MCF 10A (cell line): ENCODE measurements at places on chromosomes 1 and 21. TPM values are rescaled to one million over a fixed set of nuclear protein-coding genes. Genes with fewer than 3 reads are reported as not detected.

GRCh38 chr1:106055855-106056254 lies 1000.6 kb upstream of the PRMT6 start:
- no peak for DNase-seq

DMBX1 gene
- total RNA-seq = not detected in 2 replicates

CEP350 gene
- total RNA-seq = 54.3 and 56.4 TPM in 2 replicates

DNA sequence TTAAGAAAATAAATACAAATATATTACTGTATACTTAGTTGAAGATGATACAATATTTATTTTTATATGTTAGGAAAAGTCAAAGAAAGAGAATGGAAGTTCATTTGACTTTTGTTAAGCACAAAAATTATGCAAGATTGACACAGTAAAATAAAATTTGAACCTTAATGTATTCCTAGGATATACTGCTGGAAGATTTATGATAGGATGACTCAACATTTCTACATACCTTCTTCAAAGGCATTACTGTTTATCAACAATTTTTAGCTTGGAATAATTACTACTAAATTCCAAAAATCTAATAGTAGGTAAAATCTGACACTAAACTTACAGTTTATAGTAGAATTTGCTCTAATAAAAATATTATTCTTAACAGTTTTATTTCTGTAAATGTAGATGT lies 257.3 kb upstream of the ADAMTS5 start:
- no peak for DNase-seq

- no peak for DNase-seq
Observed at GRCh38 chr1:221309723-221310122, 430.5 kb downstream of the HLX start.

GRCh38 chr1:191618181-191618580 lies 540.1 kb upstream of the RGS18 start:
- no peak for DNase-seq

F3 gene
- 173 and 296 TPM in 2 replicates for total RNA-seq

DNA sequence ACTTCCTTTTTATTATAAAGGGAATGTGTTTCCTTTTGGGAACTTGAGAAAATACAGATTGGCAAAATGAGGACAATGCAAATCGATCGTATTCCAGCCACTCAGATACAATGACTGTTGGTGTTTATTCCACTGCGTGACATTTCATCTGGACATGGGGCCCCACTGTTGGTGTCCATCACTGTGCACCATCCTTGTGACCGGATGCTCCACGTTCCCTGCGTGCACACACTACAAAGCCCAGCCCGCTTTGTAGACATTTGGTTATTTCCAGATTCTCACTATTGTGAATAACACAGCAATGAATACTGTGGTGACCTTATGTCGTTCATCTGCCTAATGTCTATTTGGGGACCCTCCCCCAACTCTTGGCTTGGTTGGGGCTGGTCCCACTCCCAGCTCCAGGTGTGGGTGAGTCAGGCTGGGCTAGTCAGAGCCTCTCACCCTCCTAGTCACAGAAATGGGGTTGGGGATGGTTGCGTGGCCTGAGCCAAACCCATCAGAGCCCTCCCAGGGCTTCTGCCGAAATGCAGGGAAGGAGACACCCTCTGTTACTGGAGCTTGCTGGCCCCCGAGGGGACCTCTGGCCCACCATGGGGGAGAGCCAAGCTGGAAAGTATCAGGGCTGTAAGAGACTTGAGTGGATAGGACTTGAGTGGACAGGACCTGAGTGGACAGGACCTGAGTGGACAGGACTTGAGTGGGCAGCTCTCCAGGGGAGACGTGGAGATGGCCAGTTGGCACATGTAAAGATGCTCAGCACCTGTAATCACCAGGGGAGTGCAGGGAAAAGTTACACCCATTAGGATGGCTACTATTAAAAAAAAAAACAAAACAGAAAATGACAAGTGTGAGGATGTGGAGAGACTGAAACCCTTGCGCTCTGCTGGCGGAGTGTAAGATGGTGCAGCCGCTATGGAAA lies 57.1 kb upstream of the ADARB1 start:
- DNase-seq = no peak

- DNase-seq = peak; percentile 3
Observed at GRCh38 chr1:41242342-41243078, 404 bp upstream of the SCMH1 start.

DNA sequence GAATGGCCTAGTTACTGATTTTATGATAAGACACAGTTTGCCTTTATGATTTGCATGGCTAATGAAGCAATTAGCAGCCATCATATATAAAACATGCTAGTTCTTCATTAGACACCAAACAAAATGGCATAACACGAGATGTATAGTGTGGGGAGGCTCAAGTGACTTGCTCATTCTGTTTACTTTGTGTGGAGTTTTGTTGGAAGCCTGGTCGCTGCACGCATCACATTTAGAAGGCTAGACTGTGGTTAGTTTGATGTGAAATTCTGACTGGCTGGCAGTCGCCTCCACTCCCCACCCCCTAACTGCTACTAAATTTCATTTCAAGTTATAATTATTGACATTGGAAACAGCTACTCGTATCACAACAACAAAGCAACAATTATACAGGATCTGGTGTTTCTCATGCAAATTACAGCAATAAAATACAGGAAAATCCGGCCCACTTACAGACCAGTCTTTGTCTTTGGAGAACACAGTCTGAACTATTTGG lies 356.1 kb downstream of the LMO4 start:
- no peak for DNase-seq

DNA sequence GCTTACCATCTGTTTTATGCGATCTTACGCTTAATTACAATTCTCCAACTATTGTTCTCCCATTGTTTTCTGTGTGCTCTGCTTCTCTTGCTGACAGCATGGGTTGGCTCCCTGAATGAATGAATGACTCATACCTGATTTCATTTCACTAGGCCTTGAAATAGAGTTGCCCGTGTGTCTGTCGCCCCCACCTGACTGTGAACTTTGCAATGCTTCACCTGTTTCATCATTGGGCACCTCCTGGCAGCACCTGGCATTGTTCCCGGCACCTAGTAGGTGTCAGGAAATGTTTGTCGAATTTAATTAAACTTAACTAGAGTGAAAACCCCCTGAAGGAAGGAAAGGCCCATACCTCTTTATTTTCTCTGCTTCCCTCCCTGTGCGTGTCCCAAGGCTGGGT lies 120.5 kb upstream of the KLHDC7A start:
- DNase-seq = peak; percentile 51

- DNase-seq = no peak
Observed at GRCh38 chr1:48245106-48245505, 22.6 kb downstream of the SLC5A9 start.

GRCh38 chr1:19445417-19446342 lies 39.7 kb downstream of the CAPZB start:
- no peak for DNase-seq

- DNase-seq = no peak
Observed at GRCh38 chr21:44647222-44647552, 973 bp downstream of the KRTAP10-11 start.

DNA sequence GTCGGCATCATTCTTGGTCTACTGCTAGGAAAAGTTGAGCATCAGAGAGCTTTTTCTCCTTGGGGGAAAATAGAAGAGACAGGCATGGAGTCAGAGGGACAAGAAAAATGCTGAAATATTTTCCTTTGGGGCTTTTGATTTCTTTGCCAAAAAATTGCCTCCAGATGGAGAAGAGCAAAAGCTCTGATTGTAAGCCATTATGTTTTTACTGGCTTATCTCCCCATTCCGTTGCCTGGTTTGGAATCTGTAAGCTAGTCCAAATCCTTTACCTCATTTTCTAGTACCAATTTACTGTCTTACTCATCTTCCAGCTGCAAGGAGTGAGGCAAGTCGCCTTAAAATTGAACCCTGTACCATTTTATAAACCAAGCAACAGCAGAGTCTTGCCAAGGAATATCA lies 23.3 kb upstream of the NBL1 start:
- DNase-seq = no peak

PLXNA2 gene
- 59.2 and 69.7 TPM in 2 replicates for total RNA-seq

DNA sequence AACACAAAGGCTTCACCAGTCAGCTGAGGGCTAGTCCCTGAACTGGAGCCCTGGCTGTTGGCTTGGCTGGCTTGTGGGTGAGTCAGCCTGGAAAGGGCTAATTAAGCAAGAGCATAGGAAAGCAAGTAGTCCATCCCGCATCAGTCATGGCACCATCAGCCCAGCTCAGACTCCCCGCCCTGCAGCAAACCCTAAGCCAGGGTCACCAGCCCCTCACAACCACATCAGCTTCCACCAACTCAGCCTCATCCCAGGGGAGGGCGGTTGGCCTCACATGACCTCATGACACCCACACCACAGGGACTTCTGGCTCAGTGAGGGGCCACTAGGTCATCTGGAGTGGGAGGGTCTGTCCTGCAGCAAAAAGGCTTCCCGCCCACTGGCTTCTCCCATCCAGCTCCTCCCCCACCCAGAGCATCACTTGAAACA lies 7.0 kb upstream of the SPATC1L start:
- peak; percentile 74 for DNase-seq

- no peak for DNase-seq
Observed at GRCh38 chr1:186574926-186575325, 105.3 kb downstream of the PTGS2 start.

EPHA2 gene
- total RNA-seq = 206 and 248 TPM in 2 replicates

LAMC1 gene
- total RNA-seq = 179 and 230 TPM in 2 replicates

GRCh38 chr1:87370544-87370943 lies 41.9 kb downstream of the LMO4 start:
- no peak for DNase-seq

DNA sequence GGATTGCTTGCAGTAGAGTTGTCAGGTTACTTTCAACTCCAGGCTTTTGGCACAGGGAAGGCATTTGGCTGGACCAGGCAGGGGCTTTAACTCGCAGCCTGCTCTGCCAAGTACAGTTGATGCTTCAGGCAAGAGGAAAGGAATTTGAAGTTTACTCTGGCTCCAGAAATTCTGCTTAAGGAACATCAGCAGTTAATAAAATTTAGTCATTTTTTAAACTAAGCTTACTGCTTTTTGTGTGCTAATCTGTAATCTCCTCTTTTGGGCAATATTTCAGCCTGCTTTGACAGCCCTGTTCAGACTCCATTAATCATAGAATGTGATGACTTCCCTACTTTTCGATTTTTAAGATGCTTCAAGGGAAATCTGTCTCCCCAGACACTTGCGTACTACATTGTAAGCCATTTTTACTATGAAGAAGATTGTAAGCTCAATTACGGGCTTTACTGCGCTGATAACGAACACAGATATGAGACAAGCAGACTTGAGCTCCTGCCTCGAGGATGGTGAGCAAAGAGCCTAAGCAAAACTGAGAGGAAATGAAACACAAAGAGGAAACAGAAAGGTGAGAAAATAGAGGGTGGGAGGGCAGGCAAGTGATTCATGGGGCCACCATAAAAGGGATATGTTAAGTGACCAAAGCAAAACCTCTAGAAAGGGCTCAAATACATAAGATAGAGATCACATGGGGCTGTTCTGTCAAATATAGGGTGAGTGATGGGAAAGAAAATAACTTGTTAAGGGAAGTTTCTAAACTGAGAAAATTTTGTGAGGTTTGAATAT lies 76.6 kb upstream of the VAV3 start:
- peak; percentile 25 for DNase-seq

TSSK3 gene
- total RNA-seq = 2.0 and 2.3 TPM in 2 replicates

DNA sequence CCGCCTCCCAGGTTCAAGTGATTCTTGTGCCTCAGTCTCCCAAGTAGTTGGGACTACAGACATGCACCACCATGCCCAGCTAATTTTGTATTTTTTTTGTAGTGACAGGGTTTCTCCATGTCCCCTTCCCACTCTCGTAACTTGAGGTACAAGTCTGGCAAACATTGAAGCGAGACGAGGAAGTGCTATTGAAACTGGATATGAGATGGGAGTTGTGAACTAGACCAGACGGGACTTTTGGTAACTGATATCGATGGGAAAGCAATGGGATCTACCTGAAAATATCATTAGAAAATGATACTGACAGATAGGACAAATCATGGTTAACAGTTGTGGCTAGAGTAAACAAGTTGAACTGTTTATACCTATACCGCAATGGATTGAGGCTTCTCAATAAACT lies 95.2 kb upstream of the TRABD2B start:
- no peak for DNase-seq

- no peak for DNase-seq
Observed at GRCh38 chr1:223802602-223803001, 43.1 kb downstream of the TP53BP2 start.

DNA sequence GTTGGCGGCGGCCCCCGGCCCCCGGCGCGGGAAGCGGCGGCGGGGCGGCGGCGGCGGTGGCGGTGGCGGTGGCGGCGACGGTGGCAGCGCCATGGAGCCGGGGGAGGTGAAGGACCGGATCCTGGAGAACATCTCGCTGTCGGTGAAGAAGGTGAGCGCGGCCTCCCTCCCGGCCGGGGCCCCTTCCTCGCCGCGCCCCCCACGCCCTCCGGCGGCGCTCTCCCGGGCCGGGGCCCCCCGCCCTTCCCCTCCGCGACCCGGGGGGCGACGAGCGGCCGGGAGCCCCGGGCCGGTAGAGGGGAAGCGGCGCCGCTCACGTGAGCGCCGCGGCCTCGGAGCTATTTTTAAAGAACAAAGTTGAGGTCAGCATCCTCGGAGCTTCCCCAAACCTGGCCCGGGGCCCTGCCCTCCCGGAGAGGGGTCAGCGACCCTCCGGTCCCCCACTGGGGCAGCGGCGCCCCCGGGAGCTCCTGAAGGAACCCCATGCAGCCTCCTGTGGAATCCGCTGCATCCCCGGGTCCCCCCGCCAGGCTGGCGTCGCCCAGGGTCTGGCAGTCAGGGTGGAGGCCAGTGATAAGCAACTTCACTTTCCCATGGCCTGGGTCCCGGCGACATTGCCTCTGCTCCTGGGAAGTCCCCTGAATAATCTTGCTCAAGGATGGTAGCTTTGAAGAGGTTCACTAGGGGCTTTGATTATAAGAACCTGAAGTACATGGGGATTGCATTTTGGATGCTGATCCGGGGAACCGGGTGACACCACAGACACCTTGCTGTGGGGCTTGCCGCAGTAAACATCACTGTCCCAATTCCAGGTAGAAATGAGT lies 560 bp downstream of the PLEKHM2 start:
- DNase-seq = no peak

PSMG1 gene
- 79.9 and 116 TPM in 2 replicates for total RNA-seq

DNA sequence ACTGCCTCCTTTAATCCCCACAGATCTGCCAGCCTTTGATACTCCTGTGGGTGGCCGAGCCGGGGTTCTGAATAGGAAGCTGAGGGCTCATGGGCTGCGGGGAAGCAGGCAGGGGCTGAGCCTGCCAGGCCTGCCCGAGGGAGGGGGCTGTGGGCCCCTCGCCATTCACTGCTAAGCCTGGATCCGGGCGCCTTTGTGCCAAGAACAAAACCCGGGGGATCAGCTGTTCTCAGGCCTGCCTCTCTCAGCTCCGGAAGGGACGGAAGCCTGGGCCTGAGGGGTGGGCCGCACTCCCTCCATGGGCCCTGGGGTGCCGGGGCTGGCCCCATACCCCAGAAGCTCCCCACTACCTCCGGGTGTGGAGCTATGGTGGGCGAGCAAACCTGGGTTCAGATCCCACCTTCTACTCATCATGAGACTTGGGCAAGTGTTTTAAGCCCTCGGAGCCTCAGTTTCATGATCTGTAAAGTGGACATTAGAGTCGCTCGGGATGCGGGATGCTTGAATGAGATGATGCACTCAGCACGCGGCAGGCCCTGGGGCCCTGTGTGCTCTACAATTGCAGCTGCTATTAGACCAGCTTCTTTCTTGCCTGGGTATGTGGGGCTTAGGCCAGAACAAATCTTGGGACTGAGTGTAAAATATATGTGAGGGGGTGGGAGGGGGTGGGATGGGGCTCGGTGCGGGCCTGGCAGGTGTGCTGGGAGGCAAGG lies 19.2 kb upstream of the EPHA2 start:
- DNase-seq = no peak

GRCh38 chr1:187157115-187157514 lies 328.4 kb downstream of the PLA2G4A start:
- peak; percentile 8 for DNase-seq
